Thoracic aorta (tissue), 2 donors: ENCODE measurements at places on chromosomes 5 and 9. TPM values are rescaled to one million over a fixed set of nuclear protein-coding genes. Genes with fewer than 3 reads are reported as not detected.

ZNF454 gene
- total RNA-seq, result 2.2 TPM

TAF11L7 gene
- not detected for total RNA-seq

AK8 gene
- total RNA-seq, result 0.54 TPM

CYLC2 gene
- not detected for total RNA-seq

IFNB1 gene
- total RNA-seq, result not detected

PTPN3 gene
- 20.3 TPM for total RNA-seq

NMUR2 gene
- total RNA-seq, result not detected

ZNF474 gene
- 0.27 TPM for total RNA-seq

FCN1 gene
- 14.3 TPM for total RNA-seq

GPSM1 gene
- total RNA-seq, result 33.6 TPM

CDH9 gene
- not detected for total RNA-seq

IFNA21 gene
- not detected for total RNA-seq

TAF11L5 gene
- not detected for total RNA-seq

GAS1 gene
- total RNA-seq, result 47.6 TPM

SPINK13 gene
- total RNA-seq, result not detected

PCBD2 gene
- total RNA-seq, result 10.4 TPM

C6 gene
- total RNA-seq, result 0.49 TPM

BOD1 gene
- 44.7 TPM for total RNA-seq

KIAA1958 gene
- total RNA-seq, result 5.8 TPM

CD274 gene
- 2.2 TPM for total RNA-seq

COL23A1 gene
- 1.5 TPM for total RNA-seq
